ENCODE measurements at places on chromosomes 5 and 9.

DNA sequence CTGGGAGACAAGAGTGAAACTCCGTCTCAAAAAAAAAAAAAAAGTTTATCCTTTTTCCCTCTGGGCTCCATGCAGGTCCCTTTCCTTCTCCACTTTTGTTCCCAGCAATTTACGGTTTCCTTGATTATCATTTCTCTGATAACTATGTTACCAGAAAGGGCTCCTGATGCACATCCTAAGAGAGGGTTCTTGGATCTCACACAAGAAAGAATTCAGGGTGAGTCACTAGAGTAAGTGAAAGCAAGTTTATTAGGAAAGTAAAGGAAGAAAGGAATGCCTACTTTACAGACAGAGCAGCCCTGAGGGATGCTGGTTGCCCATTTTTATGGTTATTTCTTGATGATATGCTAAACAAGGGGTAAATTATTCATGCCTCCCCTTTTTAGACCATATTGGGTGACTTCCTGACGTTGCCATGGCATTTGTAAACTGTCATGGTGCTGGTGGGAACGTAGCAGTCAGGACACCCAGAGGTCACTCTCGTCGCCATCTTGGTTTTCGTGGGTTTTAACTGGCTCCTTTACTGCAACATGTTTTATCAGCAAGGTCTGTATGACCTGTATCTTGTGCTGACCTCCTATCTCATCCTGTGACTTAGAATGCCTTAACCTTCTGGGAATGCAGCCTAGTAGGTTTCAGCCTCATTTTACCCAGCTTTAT lies 13.5 kb upstream of the MELK start:
- DNase-seq, result no peak

GRCh38 chr5:14305045-14305444 lies 161.9 kb downstream of the TRIO start:
- DNase-seq, result no peak

- DNase-seq, result no peak
These were observed 102.1 kb downstream of the TMEM174 start for GRCh38 chr5:73274881-73275663.

GRCh38 chr9:136485049-136486045 lies 2.5 kb upstream of the SEC16A start:
- DNase-seq, result peak; percentile 45

DNA sequence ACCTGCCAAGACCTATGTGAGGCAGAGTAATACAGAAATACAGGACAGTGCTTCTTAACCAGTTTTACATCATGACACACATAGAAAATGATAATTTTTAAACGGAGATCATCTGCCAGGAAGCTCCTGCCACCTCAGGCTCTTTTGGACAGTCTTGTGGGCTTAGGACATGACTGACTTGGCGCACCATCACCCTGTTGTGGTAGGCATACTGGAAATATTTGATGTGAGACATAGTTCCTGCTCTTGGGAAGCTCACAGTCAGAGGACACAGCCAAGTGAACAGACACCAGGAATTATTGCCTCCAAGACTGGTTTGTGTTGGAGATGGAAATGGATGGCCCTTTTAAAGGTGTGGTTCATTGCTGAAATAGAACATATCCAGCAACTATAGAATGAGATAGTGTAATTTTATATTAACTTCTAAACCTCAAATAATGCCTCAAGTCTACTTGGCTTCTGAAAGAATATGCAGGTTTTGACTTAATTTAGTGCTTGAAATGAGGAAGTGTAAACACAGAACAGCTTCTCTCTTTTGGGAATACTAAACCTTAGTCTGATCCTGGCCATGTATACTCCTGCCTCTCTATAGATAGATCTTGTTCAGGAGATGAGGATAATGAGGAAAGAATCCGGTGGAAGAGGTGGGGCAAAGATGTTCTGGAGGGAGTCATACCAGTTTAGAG lies 19.7 kb downstream of the CPEB4 start:
- no peak for DNase-seq

GRCh38 chr5:120942596-120943350 lies 478.7 kb downstream of the PRR16 start:
- no peak for DNase-seq

DNA sequence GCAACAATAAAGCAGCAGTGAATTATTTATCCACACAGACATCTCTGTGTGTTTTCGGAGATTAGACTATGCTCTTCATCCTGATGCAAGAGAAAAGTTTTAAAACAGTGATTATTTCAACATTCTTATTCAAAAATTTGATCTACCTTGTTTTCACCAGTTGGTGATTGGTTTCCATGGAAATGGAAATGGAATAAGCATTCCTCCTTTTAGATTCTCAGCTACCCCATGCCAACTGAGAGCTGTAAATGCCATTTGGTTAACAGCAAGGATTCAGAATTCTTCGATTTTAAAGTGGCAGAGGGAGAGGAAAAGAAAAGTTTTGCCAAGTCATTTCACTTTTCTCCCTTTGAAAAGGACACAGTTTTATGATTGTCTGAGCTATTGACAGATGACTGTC lies 154.7 kb downstream of the PCSK5 start:
- no peak for DNase-seq

DNA sequence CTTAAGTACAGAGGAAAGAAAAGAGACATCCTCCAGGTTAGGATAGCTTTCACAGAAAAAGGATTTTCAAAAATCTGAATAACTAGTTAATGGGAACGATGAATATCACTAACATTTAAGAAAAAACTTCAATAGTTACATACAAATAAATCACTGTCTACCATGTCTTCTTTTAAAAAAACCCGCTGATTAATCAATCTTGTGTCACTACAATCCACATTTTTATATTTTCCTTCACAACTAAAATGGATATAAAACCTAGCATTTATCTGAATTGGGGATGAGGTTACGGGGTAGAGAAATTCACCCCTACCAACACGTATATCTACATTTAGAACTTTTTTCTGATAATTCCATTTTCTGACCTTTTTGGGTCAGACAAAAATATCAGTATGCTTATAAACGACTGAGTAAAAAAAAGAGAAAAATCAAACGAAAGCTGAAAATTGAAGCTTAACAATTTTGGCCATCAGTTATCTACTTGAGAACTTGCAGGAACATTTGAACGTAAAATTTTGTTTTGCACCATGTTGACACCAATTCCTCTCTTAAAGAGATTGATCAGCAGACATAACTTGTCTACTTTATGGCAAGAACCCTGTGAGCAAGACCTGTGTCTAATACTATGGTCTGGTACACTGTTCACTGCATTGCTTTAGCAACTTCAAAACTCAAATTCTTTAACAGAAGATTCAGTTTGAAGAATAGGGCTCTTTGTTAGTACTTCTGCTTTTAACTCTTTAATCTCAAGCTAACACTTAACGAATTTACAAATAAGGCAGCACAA lies 4.8 kb downstream of the NR3C1 start:
- no peak for DNase-seq

DNA sequence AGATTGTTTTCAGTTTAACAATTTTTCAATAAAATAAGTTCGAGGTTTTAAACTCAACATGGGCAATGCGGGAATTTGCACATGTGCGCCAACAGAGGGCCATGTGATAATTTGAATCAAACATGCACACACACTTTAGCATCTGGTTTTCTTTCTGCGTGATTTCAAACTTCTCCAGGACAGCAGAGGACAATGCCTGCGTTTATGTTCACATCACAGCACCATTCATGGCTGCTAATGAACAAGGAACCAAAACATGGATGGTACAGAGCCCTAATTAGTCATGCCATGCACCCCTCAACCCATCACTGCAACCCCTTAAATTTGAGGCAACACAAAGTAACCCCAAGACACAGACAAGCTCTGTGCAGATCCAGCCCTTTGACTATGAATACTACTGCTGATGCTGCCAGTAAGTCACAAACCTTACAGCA lies 2.8 kb downstream of the SHC3 start:
- no peak for DNase-seq

GRCh38 chr9:86452201-86452828 lies 98.1 kb upstream of the TUT7 start:
- DNase-seq, result no peak

DNA sequence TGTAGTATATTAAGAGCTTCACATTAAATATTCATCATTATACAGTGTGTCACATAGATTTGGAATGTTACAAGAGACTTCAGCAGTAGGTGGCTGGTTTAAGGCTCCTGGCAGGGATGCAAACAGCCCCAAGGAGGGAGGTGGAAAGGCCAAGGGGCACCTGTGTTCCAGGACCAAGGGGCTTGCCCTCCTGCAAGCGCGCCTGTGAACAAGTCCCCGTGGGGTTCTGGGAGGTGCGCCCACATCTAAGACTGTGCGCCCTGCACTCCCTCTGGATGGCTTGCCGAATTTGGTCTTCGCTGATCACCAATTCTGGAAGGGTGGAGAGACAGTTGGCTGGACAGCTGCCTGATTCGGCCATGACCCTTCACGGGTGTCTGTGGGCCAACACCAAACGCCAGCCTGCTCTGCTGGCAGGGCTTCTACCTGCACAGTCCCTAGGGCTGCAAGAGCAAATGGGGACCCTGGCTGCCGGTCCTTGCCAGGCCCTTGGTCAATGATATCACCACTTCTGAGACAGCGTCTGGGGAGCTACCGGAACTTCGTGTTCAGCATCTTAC lies 12.1 kb upstream of the SLC25A51 start:
- no peak for DNase-seq

- no peak for DNase-seq
These were observed 20.1 kb upstream of the NIM1K start for GRCh38 chr5:43171926-43172325.

DNA sequence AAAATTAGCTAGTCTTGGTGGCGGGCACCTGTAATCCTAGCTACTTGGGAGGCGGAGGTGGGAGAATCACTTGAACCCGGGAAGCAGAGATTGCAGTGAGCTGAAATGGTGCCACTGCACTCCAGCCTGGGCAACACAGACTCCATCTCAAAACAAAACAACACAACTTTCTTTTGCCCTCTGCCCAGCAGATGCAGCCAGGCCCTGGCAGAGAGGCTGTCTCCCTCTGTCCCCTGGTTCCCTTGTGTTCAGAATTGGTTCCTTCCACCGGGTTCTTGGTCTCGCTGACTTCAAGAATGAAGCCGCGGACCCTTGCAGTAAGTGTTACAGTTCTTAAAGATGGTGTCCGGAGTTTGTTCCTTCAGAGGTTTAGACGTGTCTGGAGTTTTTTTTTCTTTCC lies 30.2 kb upstream of the CEP72 start:
- no peak for DNase-seq

GRCh38 chr9:32015795-32016194 lies 368.6 kb upstream of the ACO1 start:
- DNase-seq, result no peak

- no peak for DNase-seq
These were observed 38.8 kb downstream of the RASGEF1C start for GRCh38 chr5:180170106-180170809.

DNA sequence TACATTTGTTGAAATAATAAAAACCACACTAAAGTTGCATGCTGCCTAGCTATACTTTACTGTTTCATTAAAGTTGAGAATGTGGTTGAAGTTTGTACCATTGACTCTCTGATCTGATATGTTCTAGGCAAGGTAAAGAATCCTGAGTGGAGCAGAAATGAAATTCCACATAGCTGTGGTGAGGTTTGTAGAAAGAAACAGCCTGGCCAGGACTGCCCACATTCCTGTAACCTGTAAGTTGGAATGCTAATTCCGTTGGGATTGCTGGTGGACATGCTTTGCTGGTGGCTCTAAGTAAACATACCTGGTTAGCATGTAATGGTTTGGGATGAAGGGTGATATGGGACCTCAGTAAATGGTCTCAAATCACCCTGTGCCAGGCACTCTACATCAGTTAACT lies 16.8 kb downstream of the NFX1 start:
- no peak for DNase-seq

- no peak for DNase-seq
These were observed 1.1 kb upstream of the DBH start for GRCh38 chr9:133635098-133635497.

GRCh38 chr9:14312719-14313377 lies 1.1 kb downstream of the NFIB start:
- no peak for DNase-seq

DNA sequence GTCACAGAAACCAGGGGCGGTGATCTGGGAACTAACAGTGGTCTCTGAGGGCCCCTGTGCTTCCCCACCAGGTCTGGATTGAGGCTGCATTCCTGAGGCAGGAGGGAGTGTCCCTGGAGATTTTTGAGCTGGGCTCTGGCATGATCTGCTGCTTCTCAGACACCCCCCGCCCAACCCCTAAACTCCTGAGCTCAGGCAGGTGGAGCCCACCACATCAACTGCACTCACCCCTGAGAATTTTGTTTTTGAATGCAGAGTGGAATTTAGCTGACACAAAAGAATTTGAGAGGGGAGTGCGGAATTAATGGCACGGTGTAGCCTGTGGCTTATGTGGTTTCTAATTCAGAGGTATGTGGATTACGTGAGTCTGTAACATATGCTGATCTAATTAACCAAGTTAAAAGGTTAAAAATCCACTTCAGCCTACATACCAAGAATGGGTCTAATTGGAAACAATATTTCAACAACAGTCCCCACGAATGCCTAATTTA lies 23.9 kb upstream of the CTSL start:
- DNase-seq, result peak; percentile 71

- no peak for DNase-seq
These were observed 47.8 kb upstream of the NR5A1 start for GRCh38 chr9:124555043-124555442.

DNA sequence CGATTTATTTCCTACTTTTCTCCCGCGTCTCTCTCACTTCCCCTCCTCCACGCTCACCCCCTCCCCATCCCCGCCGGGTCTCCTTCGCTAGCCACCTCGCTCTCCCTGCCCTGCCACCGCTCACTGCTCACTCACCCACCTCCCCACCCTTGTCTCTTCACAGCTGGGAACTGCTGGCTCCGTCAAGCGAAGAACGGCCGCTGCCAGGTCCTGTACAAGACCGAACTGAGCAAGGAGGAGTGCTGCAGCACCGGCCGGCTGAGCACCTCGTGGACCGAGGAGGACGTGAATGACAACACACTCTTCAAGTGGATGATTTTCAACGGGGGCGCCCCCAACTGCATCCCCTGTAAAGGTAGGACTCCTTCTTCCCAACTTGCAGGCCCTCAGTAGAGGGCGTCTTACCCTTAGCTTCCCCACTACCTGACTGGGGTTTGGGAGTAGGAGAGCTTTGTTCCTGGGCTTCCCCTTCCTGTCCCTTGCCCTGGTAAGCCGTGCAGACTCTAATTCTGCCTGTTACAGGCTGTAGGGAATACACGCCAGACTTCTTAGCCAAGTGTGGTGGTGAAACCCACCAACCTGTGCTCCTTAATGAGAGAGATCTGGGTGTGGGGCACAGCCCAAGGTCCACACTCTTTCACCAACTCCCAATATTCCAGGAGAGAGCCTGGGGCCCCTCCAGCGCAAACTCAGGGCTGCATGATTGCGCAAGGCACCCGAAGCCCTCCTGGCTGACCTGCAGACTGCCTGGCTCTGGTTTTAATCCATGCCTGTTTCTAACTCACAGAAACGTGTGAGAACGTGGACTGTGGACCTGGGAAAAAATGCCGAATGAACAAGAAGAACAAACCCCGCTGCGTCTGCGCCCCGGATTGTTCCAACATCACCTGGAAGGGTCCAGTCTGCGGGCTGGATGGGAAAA lies 2.5 kb downstream of the FST start:
- peak; percentile 25 for DNase-seq

GRCh38 chr5:56737002-56737621 lies 78.2 kb upstream of the MAP3K1 start:
- peak; percentile 39 for DNase-seq

GRCh38 chr5:157116483-157116954 lies 7.7 kb upstream of the HAVCR2 start:
- no peak for DNase-seq

- no peak for DNase-seq
These were observed 69.7 kb downstream of the WNK2 start for GRCh38 chr9:93253633-93254032.

GRCh38 chr9:127814619-127815511 lies 12.2 kb downstream of the FPGS start:
- no peak for DNase-seq
